ENCODE measurements at places on chromosomes 6 and 20. TPM values are rescaled to one million over a fixed set of nuclear protein-coding genes. Genes with fewer than 3 reads are reported as not detected.

- DNase-seq, result no peak
Measured at GRCh38 chr20:19143890-19144289, 68.6 kb upstream of the SLC24A3 start.

DNA sequence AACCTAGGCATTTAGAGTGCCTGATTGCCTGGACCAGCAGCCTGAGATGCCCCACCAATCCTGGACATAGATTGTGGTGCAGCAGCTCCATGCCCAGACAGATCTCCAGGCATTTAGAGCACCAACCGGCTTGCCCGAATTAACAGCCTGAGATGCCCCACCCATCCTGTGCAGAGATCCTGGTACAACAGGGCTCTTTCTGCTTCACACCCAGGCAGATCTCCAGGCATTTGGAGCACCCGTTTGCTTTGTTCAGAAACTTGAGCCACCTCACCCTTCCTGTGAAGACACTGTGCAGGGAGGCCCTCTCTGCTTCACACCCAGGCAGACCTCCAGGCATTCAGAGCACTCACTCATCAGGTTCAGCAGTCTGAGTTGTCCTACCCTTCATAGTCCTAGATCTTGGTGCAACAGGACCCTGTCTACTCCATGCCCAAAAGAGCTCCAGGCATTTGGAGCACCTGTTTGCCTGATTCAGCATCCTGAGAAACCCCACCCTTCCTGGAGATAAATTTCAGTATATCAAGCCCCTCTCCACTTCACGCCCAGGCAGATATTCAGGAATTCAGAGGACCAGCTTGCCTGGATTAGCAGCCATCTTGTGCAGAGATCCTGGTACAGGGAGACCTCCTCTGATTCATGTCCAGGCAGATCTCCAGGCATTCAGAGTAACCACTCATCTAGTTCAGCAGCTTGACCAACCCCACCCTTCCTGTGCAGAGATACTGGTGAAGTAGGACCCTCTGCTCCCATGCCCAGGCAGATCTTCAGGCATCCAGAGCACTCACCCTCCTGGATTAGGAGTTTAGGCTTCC lies 189.2 kb upstream of the FERMT1 start:
- no peak for DNase-seq

DNA sequence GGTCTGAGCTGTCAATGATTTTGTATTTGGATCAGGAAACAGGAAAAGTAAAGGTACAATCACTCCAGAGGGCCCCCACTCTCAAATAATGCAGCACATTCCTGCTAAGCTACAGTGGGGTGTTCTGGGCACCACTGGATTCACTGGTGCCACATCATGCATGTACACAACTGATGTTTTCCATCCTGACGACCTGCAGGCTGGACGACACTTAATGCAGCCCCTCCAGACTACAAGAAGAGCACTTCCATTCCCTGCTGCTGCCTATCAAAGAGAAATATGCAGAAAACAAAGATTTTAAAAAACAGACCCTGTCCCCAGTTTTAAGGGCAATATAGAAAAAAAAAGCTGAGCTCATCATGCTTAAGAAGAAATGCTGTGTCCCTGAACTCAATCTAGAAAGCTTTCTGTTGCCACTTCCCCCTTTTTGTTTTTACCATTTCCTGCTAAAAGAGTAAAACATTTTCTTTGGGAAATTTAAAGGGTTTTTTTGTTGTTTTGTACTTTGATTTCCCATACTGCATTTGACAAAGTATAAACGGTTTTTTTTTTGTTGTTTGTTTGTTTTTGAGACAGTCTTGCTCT lies 35.5 kb downstream of the ABHD12 start:
- no peak for DNase-seq

GRCh38 chr6:37005827-37006567 lies 542 bp downstream of the FGD2 start:
- no peak for DNase-seq

- no peak for DNase-seq
Measured at GRCh38 chr6:43310624-43311023, 2.0 kb upstream of the CRIP3 start.

DNA sequence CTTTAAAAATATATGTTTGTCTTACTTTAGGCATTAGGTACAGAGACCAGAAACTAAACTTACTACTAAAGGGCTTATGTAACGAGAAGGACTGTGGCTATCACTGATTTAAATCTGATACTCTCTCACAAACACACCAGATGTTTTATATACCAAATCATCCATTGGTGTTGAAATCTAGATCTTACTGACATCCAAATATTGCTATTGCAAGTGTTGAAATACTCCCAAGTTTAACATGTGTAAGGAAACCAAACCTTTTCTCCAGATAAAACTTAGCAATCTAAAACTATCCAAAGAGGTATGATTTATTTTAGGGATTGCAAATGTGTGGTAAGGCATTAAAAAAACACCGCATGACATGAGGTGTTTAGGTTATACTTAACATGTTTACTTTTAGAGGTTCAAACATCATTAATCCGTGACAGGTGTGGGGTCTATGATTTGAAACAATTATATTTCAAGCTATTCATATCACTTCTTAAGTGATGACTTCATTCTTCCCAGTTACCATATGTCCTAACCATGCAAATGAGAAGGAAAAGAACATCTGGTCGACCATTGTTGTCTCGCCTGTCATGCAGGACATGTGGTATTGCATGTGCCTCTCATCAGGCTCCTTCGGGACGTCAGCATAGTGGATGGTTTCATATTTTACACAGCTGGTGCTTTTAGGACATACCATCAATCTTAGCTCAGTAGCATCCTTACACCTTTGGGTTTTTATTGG lies 168.3 kb upstream of the SPACA1 start:
- no peak for DNase-seq

DNA sequence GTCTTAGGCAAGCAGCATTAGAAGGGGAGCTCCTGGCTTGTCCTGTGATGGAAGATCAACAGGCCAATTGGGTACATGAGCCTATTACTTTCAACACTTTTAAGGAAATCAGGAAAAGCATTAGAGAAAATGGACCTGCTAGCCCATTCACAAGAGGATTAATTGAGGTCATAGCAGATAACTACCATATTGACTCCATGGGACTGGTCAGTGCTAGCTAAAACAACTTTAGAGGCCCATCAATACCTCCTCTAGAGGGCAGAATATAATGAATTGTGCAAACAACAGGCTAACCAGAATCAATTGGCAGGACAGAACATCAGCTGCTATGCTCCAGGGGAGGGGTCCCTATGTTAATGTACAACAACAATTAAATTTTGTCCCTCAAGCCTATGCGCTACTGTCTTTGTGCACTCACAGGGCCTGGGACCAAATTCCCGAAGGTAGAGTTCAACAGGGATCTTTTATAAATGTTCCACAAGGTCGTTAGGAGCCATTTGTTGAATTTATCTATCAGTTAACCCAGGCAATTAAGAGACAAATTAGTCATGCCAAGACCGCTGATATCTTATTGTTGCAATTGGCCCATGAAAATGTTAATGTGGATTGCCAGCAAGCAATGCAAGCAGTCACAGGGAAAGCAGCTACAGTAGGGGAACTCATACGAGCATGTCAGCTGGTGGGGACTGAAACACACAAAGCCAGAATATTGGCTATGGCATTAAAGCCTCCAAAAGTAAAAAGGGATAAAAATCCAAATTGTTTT lies 106.6 kb upstream of the BTN3A2 start:
- no peak for DNase-seq

DNA sequence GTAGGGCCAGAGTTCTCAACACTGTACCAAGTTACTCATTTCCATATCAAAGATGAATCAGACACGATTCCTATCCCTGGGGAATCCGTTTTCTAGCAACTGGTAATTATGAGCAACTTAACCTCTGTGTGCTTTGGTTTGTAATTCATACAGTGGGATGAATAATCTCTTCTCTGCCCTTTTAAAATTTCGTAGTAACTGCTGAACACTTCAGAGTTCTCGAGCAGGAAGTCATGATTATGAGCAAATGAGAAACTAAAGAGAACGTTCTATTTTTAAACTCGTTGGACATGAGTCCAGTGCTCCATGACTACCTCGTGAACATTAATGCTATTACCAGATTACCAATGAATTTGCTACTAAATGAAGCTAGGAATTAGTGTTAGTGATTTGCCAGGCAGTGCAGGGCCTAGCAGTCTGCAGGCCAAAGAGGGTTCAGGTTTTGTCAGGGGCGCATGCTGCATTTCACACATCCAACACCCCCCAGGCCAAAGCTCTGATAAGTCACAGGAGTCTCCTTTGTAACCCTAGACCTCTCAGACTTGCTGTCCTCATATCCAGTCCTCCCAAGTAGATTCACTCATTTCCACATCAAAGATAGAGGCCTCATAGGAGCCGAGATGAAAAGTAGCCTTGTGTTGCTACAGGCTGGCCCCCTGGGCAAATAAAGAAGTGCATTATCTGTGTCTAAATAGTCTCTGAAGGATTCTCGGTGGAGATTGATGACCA lies 45.8 kb upstream of the VSTM2L start:
- no peak for DNase-seq

DNA sequence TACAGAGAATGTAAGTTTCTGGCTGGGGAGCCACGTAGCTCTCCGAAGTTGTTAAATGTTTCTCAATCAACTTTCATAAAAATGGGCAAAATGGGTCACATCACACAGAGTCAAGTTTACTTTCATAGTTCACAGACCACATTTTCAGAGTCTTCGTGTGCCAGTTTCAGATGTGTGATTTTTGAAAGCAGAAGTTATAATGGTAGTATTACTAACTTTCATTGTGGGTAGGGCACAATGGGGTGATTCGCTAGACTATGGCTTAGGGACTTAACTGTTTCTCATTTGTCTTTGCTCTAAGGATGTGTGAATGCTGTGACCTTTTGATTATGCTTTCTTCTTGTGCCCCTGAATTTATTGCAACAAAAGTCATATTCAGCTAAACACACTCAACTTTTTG lies 109.0 kb upstream of the SUPT3H start:
- no peak for DNase-seq

GRCh38 chr6:44010411-44011349 lies 116.6 kb downstream of the MRPL14 start:
- DNase-seq, result no peak

DNA sequence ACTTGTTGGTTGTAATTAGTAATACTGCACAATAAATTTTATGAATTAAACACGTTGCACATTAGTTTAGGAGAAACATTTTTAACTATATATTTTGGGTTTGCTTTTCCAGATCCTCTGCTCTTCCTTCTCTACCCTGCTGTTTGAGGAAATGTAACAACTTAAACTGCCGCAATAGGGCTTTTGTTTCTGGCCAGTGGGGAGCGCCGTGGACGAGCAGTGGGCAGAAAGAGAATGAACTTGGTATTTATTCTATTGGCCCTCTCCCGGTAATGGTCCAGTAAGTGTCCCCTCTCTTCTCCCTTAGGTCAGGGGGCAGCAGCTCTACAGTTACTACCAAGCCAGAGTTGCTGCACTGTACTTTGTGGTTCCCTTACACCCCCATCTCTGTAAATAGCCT lies 35.2 kb upstream of the EPHA7 start:
- DNase-seq, result no peak

GRCh38 chr6:64680446-64680845 lies 1026.6 kb downstream of the EYS start:
- DNase-seq, result no peak

DNA sequence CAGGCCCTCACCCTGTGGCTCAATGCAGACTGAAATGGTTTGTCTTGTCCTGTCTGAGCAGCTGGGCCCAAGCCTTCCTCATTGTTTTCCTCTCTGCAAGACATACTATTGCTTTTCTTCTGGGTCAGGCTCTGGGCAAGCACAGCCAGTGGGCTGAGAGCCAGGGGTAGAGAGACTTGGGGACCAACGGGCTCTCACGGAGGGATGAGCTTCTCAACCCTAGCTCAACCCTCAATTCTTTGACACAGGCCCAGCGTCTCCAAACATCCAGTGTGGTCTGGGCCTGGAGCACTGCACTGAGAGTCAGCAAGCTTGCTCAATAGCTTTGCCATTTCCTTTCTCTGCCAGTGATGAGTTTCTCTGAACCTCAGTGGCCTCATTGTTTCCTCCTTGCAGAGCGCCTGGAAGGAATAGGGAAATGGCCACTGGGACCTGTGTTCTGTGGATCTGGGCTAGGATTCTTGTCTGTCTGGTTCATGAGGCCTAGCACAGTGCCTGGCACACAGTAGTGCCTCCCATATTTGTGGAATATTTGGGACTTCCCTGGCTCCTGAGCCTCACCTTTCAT lies 9.3 kb downstream of the ANGPT4 start:
- DNase-seq, result no peak

DNA sequence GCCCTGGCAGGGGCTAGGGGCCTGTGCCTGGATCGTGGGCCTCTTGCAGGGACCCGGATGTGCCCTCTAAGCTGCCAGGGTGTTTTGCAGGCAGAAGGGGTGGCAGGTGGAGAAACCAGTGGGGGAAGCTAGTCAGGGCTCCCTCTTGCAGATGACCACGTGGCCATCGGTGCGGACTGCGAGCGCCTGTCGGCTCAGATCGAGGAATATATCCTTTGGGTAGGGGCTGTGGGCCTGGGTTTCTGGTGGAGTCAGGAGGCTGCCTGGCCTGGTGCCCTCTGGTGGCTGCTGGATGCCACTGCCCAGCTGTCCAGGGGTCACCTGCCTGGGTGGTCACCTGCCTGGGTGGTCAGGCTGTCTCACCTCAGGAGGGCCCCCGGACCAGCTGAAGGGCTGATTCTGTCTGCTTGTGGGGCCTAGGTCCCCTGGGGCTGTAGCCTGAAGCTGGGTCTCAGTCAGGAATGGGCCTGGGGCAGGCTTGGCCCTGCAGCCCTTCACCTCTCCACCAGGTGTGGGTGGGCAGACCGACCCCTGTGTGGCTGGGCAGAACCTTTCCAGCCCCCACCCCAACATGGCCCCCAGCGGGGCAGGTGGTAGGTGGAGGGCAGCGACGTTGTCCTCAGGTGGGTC lies 6.7 kb downstream of the TCEA2 start:
- DNase-seq, result no peak

DNA sequence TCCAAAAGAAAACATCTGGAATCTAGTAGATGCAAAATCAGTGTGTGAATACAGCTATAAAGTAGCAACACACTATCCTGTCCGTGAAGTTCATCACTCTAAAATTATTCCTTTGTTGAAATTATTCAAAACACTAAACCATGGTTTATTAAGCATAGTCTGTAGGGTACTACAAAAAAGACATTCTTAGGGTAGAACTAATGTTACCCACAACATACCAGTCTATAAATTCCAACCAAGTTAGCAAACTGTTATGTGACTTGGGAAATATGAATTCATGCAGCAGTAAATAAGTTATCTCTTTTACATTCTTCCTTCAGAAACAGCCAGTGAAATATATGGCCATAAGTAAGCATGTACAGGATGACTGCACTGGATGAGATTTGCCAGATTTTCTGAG lies 580.3 kb upstream of the ADGRB3 start:
- no peak for DNase-seq

Gene LST1
- 6.7 TPM for total RNA-seq

Gene TMEM170B
- 2.9 TPM for total RNA-seq

Gene ZBP1
- 2.4 TPM for total RNA-seq

Gene TAP1
- 26.3 TPM for total RNA-seq

Gene TSPO2
- total RNA-seq, result not detected

Gene BPI
- total RNA-seq, result not detected

Gene FITM2
- 7.8 TPM for total RNA-seq

Gene HAO1
- not detected for total RNA-seq
